ENCODE measurements at places on chromosomes 5 and 9. TPM values are rescaled to one million over a fixed set of nuclear protein-coding genes. Genes with fewer than 3 reads are reported as not detected.

DNA sequence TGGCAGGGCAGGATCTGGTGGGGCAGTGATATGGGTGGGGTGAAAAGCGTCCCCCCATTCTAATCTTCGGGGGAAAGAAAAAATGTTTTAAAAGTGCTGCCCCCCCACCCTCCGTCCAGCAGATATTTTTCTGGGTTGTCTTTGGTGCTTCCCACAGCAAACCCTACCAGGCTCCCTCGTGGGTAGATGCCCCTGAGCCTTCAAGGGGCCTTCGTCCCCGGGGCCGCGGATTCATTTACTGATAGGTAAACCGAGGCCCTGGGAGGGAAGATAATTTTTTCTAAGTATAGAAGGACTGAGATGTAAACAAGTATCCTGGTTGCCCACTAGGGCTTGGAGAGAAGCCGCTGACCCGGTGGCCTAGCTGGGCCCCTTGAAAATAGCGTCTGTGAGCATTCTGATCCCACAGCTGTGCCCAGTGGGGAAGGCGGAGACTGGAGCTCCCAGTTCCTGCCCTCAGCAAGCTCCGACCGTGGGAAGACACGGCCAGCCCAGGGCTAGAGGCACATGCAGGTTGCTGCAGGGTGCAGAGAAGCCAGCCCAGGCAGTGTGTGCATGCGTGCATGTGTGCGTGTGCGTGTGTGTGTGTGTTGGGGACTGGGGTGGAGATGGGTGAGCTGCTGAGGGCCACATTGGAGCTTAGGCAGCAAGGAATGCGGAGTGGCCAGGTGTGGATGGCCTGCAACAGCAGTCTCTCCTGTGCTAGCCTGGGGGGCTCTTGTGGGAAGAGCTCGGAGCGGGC lies 6.0 kb upstream of the RXRA start:
- DNase-seq: no peak

RANBP3L gene
- 3.9 TPM for total RNA-seq

- no peak for DNase-seq
Measured at GRCh38 chr5:176849611-176850227, 39.4 kb downstream of the UNC5A start.

PDE4D gene
- 46.9 TPM for total RNA-seq

Measured in mucosa of gallbladder (tissue), 1 donor.